ENCODE measurements at places on chromosomes 5 and 9. TPM values are rescaled to one million over a fixed set of nuclear protein-coding genes. Genes with fewer than 3 reads are reported as not detected.

CBY3 gene
- not detected for total RNA-seq

SCGB3A1 gene
- total RNA-seq: not detected

RLN2 gene
- not detected for total RNA-seq

CTSV gene
- 15.2 TPM for total RNA-seq

PTPRD gene
- 0.26 TPM for total RNA-seq

FAM81B gene
- not detected for total RNA-seq

TMEM267 gene
- total RNA-seq: 19.0 TPM

SPATA31C1 gene
- total RNA-seq: not detected

MAMDC4 gene
- total RNA-seq: 4.1 TPM

NMUR2 gene
- total RNA-seq: not detected

SGCD gene
- 3.7 TPM for total RNA-seq

SLC24A2 gene
- not detected for total RNA-seq

GFI1B gene
- not detected for total RNA-seq

C9orf50 gene
- not detected for total RNA-seq

LEAP2 gene
- total RNA-seq: 0.98 TPM

SLC34A3 gene
- 0.13 TPM for total RNA-seq

GNA14 gene
- total RNA-seq: not detected

FIBCD1 gene
- total RNA-seq: 14.4 TPM

ABO gene
- not detected for total RNA-seq

RASGEF1C gene
- 0.11 TPM for total RNA-seq

CD274 gene
- 2.1 TPM for total RNA-seq

ZNF462 gene
- 4.3 TPM for total RNA-seq

ASPN gene
- not detected for total RNA-seq

IRX2 gene
- total RNA-seq: 1.3 TPM

RACK1 gene
- 3,426 TPM for total RNA-seq

SNX2 gene
- 37.7 TPM for total RNA-seq

CCDC127 gene
- 6.1 TPM for total RNA-seq

AFAP1L1 gene
- 6.3 TPM for total RNA-seq

All from A549 treated with CpdA at 1 μM for 4 hours (cell line).